Stimulated activated CD4-positive, alpha-beta T cell treated with anti-CD3 and anti-CD28 coated beads, TNF-alpha, amount 100 ng/mL, for 48 hours (primary cell): ENCODE measurements at places on chromosomes 2 and 18.
A peak's percentile ranks its signal among the peaks of the same experiment; 100 is the strongest.

DNA sequence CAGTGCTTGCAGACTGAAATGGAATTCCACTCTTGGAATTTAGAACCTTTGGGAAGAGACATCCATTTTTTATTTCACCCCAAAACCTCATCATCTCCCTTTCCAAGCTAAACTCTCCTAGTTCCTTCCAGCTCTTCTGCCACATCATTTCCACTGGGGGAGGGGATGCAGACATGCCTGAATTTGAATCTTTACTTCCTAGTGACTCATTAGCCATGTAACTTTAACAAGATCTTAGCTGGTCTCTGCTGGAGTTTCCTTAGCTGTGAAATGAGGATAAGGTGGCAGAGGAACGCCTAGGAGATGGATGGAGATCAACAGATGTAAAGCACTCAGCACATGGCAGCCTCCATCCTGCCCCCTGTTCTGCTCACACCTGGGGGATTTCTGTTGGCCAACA lies 266.8 kb downstream of the EN1 start:
- DNase-seq, result no peak

GRCh38 chr2:38371235-38371634 lies 5.8 kb downstream of the ATL2 start:
- DNase-seq, result no peak

DNA sequence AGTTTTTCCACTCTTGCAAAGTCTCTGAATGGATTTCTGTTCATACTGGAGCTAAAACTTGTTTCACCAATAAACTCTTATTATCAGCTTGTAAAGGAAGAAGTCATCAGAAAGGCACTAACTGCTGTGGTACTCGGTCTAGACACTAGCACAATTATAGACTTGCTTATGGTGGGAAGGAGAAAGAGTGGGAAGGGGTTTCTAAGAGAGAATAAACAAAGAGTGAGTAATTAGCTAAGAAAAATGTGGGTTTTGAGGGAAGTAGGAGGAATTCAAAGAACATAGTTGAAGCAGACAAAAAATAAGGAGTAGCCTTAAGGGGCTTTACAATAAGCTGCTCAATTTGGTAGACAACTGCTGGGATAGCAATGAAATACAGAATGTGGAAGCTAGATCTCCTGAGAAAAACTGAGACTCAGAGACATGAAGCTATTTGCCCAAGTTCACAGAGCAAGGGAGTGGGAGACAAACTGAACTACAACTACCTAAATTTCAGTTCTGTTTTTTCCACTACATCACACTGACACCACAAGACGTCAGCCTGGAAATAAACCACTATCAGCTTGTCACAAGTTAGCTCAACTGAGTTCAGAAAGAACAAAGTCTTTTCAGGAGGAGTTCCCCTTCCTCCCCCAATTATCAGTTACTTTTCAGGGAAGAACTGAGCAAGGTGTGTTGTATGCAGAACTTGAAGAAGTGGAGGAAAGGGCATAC lies 59.7 kb downstream of the MAP4K3 start:
- peak; percentile 24 for DNase-seq

GRCh38 chr2:153106802-153107477 lies 371.6 kb downstream of the RPRM start:
- no peak for DNase-seq

- no peak for DNase-seq
Observed at GRCh38 chr2:21175895-21176646, 52.3 kb downstream of the TDRD15 start.

DNA sequence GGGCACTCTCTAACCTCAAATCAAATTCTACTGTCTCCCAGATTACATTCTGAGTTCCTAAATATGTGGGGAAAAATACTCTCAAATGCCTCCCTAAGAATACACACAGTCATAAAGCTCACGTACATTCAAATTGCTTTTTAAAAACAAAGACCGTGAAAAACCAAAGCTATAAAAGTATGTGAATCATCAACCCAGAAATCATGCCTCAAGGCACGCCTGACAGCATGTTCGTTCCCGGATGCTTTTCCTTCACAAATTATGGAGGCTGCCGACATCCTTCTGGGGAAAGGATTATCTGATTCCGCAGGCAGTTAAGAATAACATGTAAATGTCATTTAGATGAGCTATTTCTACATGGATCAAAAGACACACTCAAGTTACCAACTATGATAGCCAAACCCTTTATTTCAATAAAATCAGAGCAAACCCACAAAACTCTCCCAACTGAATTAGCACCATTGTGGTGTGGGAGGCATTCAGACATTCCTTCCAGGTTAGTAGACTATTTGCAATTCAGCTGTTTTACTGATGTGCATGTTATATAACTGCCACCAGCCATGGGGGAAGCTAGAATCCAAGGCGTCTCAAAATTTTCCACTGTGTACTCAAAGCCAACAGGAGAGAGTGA lies 398.2 kb upstream of the TRIB2 start:
- DNase-seq, result no peak

DNA sequence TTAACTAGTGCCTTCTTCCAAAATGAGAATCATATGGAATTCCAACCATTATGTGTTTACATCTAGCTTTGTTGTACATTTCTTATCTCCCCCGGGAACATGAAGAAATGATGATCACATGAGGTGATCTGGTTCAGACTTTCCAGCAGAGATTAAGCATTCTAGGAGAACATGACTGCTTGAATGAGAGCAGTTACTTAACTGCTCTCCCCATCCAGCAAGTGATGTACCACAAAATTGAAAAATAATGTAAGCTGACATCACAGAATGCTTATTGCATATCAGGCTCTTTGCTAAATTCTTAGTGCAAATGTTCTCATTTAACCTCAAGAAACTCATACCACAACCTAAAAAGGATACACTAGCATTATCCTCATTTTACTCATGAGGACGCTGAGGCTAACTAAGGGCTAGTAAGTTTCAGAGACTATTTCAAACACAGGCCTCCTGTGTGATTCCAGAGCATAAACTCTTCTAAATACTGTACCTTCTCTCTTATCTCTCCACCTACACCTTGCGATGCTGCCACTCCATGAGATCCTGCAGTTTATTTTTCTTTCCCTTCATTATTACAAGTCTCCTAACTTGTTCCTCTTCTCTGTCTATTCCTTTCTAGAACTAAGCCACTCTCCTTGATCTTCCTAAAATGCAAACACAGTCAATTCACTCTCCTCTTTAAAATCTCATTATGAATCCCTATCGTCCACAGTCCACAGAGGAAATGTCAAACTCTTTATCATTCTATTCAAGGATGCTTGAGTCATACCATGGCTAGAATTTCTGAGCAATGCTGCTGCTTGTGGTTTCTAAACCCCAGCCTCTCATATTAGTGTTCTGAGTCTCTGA lies 1224.8 kb upstream of the ZEB2 start:
- DNase-seq, result no peak
